ENCODE measurements at places on chromosomes 6 and 20.

DNA sequence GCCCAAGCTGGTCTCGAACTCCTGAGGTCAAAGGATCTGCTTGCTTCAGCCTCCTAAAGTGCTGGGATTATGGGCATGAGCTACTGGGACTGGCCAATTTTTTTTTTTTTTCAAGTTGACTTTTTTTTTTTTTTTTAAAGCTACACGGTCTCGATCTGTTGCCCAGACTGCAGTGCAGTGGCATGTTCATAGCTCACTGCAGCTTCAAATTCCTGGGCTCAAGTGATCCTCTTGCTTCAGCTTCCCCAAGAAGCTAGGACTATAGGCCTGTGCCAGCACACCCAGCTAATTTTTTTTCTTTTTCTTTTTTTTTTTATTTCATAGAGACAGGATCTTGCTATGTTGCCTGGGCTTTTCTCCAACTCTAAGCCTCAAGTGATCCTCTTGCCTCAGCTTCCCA is 59.5 kb downstream of the NCOA3 start:
- no peak for DNase-seq

DNA sequence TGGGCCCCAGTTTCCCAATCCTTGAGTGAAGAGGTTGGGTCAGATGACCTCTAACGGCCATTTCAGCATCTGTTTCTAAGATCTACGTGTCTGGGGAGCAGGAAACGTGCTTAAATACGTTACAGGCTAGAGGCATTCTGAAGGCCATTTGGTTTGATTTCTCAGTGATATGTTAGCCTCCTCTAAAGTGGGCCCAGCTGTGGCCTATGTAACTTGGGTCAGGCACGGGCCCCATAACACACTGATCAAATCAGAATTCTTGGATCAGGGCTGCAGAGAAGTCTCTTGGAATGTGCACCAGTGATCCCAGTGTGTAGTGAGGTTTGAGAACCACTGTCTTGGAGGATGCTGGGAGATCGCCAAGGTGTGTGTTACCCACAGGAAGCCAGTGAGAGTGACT is 36.1 kb upstream of the TGM3 start:
- no peak for DNase-seq

- DNase-seq = no peak
Observed at GRCh38 chr20:60986506-60987156, 265.4 kb upstream of the CDH4 start.

GRCh38 chr6:139369568-139370282 is 4.7 kb downstream of the CITED2 start:
- DNase-seq = no peak

GRCh38 chr20:57754190-57754589 is 44.4 kb upstream of the PMEPA1 start:
- no peak for DNase-seq

DNA sequence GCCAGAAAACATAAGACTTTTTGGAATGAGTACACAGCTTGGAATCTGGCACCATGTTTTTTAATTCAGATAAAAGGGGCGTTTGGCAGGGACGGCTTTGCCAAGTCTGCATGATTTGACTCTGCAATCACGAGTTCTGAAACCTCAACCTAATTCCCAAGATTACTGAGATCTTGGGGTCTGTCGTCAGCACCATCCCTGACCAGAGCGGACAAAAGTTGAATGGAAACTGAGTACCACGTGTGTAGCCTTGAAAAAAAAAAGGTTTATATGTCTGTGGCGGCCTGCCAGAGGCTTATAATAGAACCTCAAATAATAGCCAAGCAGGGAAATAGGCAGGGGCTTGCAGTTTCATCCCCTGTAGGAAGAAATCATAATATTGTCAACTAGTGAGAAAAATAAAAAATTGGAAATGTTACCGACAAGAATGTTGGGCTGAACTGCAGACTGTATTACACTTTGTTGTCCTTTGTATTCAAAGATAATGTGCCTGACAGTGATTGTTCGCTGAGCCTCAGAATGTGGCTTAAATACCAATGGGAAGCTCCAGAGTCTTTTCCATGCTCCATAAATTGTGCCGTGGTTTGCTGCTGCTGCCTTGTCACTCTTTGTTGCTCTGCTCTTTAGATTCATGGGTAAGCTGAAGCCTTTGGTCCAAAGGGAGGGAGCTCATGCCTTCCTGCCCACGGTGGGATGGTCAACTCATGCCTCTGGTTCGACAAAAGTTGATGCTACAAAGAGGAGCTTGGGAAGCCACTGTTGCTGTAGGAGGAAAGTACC is 118.8 kb upstream of the ARID1B start:
- no peak for DNase-seq

- no peak for DNase-seq
Observed at GRCh38 chr6:89941763-89942497, 47.7 kb downstream of the GJA10 start.

Measured in NCI-H1417 treated with DMSO at 0.1 percent for 48 hours (cell line).